Stimulated activated CD4-positive, alpha-beta T cell treated with anti-CD3 and anti-CD28 coated beads, Interleukin-15, amount 100 ng/mL, for 24 hours (primary cell): ENCODE measurements at places on chromosomes 6 and 20.

- no peak for DNase-seq
Observed at GRCh38 chr6:99353126-99353525, 3.7 kb upstream of the FAXC start.

DNA sequence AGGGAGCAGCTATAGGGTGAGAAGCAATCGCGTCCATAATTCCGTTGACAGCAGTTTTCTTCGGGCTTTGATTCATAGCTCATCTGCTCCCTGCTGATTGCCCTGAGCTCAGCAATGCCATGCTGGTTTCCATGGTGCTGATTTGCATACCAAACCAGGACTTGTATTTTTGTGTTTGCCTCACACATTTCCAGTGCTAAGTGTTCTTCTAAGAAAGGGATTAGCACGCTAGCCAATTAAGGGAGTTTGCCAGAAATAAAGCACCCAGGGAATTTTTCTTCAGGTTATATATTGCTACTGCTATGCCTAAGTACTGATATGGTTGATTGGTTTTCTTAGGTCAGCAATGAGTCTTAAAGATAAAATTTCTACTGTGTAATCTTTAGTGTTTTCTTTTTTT is 177.6 kb downstream of the PLCB1 start:
- no peak for DNase-seq

GRCh38 chr20:7458459-7458858 is 481.8 kb downstream of the HAO1 start:
- DNase-seq: no peak

- DNase-seq: no peak
Observed at GRCh38 chr6:157571269-157571668, 190.3 kb downstream of the ZDHHC14 start.

DNA sequence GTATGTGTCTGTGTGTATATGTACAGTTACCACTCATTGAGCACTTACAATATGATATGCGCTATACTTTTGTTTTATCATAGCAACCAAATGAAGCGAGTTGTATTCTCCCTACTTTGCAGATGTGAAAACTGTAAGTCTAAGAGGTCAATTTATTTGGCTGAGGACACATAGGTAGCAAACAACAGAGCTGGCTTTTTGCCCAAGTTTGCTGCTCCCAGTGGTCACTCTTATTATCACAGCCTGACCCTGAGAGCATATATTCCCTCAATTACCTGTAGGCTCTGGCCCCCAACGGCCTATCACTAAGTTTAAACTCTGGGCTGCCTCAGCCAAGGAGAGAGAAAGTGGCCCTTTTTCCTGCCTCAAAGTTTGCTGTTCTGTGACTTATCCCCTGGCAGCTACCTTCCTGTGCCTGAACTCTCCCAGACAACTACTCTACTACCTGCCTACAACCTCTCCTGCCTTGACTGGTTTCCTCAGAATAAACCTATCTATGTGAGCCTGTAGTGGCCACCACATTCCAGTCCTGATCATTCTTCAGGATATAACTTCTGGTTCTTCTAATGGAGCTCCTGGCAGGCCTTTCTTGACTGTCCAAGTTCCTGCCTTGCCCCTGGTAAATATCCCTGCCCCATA is 221.8 kb downstream of the FRK start:
- DNase-seq: peak; percentile 5

GRCh38 chr20:13340088-13340487 is 119.0 kb downstream of the ISM1 start:
- DNase-seq: no peak

GRCh38 chr6:100289285-100289684 is 175.4 kb downstream of the SIM1 start:
- no peak for DNase-seq

DNA sequence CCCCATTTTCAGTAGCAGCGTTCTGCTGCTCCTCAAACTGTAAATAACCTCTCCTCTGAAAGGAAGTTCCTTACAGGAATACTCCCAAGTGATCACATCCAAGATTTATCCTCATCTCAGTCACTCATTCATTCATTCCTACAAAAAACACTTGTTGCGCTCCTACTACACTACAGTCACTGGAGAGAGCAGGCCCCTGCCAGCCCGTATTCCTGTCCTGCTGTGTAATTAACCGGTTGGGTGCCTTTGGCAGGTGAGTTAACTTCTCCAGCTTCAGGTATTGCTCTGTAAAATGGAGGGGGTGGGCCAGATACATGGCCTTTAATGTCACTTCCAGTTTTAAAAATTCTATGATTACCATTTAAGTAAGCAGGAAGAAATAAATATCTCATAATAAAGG is 15.0 kb upstream of the ZBTB24 start:
- no peak for DNase-seq

GRCh38 chr20:61810738-61811135 is 254.9 kb downstream of the TAF4 start:
- no peak for DNase-seq

GRCh38 chr6:20969551-20969950 is 435.3 kb downstream of the CDKAL1 start:
- DNase-seq: no peak

GRCh38 chr6:46103441-46104115 is 26.2 kb upstream of the ENPP4 start:
- no peak for DNase-seq

DNA sequence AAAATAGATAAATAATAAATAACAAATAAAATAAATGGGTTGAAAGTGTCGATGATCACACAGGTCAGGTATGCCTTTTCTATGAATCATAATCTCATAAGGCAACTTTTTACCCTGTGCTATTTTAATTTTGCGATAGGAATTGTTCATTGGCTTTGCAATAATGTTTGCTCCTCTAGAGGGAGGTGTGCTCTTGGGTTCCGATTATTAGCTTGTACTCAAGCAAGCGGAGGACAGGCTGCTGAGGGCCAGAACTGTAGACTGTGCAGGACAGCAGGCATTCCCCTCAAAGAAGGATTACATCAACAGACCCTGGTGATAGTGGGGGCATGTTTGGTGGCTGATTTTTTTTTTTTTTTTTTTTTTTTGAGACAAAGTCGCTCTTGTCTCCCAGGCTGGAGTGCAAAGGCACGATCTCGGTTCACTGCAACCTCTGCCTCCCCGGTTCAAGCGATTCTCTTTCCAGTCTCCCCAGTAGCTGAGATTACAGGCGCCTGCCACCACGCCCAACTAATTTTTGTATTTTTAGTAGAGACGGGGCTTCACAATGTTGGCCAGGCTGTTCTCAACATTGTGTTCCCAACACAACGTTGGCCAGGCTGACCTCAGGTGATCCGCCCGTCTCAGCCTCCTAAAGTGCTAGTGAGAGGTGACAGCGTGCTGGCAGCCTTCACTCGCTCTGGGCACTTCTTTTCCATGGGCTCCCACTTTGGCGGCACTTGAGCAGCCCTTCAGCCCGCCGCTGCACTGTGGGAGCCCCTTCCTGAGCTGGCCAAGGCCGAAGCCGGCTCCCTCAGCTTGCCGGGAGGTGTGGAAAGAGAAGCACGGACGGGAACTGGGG is 35.6 kb downstream of the RIOK1 start:
- no peak for DNase-seq

GRCh38 chr6:163831736-163832135 is 417.2 kb downstream of the QKI start:
- no peak for DNase-seq

- no peak for DNase-seq
Observed at GRCh38 chr6:156564807-156565149, 212.4 kb upstream of the ARID1B start.

DNA sequence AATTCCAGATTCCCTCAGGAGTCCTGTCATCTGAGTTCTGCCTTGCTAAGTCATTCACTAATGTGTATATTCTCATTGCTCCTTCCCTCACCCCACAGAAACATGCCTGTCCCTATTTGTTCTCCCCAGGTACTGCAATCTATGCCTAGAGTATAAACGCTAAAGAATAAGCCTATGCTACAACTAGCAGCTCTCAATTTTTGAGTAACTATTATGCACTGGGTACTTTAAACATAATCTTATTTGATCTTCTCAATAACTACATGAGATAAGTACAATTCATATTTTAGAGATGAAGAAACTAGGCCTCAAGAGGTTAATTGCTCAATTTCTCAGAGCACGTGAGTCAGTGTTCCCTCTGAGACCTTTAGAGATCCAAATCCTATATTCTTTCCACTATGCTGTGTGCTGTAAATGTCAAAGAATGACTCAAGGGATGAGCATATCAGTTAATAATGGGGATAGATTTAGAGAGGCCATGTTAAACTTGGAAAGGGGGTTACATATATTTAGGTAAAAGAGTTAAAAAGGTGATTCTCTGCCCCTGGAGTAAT is 423.8 kb upstream of the ADGRB3 start:
- no peak for DNase-seq

DNA sequence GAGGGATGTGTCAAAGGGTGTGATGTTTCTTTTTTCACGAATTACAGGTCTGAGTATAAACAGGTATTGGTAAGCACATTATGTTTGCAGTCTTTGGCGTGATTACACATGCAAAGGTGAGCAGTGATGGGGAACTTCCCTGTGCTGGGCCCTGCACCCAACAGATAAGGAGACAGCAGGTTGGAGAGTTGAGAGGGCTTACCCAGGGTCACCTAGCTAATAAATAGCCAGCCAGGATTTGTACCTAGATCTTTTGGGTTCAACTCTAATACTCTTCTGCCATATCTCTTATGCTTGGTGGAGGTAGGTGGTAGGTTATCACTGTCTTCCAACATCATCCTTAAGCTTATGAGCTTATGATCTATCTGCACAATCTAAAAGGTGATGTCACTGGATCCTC is 46.5 kb downstream of the AFG1L start:
- no peak for DNase-seq

DNA sequence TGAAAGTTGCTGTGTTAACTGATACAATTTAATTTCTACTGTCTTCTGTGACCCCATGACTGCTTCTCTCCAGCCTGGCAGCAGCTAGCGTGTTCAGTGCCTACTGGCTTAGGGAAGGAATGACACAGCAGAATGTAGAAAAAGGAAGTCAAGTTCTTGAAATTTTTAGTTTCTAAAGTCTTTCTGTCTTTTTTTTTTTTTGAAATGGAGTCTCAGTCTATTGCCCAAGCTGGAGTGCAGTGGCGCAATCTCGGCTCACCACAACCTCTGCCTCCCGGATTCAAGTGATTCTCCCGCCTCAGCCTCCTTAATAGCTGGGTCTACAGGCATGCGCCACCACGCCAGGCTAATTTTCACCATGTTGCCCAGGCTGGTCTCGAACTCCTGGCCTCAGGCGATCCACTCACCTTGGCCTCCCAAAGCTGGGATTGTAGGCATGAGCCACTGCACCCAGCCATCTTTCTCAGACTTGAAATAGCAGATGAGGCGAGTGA is 39.3 kb downstream of the PCNA start:
- peak; percentile 34 for DNase-seq

DNA sequence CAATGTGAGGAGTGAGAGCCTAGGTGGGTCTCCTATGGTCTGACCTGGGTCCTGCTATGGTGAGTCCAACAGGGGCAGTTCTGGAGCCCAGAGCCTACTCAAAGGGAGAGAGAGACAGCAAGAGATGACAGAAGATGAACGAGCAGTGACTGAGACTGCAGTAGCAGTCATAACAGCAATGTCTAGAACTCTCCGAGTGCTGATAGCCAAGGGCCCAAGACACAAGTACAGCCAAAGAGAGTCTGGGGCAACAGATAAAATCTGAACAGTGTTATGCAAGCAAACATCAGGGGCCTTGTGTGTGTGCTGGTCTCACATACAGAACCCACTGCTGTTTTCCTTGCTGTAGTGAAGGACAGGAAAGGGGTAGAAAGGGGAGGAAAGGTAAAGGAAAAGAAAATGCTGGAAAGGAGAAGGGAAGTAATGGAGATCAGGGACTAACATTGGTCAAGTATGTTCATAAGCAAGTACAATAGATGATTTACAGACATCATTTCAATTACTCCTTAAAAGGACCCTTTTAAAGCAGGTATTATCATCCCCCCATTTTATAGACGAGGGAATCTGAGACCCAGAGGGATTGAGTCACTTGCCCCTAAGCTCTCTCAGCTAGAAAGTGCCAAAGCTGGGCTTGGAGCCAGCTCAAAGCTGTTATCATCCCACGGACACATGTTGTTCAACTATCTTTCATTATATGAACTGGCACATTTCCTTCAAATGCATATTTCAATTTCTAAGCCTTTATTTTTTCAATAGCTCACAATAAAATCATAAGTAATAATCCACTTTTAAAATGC is 182.3 kb upstream of the RAB32 start:
- no peak for DNase-seq

DNA sequence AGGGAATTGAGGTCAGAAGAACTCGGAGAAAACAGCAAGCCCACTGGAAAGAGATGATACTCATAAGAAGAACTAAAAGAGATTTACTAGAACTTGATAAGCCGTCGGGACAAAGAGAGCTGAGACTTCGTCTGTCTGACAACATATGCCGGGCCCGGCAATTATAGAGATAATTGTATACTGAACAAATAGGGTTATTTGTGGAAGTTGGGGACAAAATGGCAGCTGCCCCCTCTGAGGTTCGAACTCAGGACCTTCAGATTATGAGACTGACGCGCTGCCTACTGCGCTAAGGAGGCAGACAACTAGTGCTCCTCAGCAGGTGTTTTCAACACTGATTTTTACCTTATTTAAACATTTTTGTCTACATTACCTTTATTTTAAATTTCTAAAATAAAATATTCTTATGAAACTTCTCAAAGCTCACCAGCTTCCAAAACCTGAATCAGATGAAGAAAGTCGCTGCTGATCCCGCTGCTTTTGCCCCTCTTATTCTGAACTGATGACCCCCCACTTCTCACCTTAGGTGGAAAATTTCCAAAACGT is 29.3 kb upstream of the TRIM27 start:
- peak; percentile 75 for DNase-seq

- no peak for DNase-seq
Observed at GRCh38 chr6:94177429-94177828, 758.1 kb upstream of the EPHA7 start.

DNA sequence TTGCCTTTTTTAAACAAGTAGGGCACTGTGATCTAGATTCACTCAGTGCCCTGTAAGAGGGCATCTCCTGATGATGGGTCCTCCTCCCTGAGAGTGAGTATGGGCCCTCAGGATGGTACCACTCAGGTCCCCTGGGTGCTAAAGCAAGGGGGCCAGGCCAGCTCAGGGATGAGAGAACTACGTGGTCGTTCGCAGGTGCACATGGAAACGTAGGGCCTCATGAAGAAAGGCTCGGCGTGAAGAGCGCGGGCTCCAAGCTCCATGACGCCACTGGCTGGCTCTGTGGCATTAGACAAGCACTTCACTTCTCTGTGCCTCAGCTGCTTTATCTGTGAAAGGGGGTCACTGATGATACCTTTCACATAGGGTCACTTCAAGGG is 50.7 kb downstream of the SYNJ2 start:
- no peak for DNase-seq

- no peak for DNase-seq
Observed at GRCh38 chr20:50574586-50574985, 64.4 kb downstream of the PTPN1 start.

GRCh38 chr20:17226410-17227218 is at the start of gene PCSK2:
TSS of gene PCSK2 (plus strand) at chr20:17227040. CDS start at chr20:17227306, 266 bp downstream.
- DNase-seq: no peak

GRCh38 chr6:119112812-119113530 is 34.5 kb upstream of the FAM184A start:
- no peak for DNase-seq

DNA sequence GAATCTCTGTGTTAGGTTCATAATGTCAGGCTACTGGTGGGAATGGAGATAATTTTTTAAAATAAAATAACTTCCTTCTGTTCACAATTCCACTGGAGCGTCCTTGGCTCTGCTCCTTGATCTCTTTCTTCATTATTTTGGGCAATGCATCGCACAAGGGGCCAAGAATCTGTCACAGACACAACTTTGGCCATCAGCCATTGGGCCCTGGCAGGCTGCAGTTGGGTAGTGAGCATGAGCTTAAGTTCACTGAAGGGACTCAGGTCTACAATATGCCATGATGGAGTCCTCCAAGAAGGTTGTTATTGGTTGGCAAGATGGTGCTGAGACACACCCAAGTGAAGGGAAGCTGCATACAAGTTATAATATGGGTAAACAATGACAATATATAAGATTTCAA is 40.0 kb downstream of the CYP39A1 start:
- no peak for DNase-seq
